ENCODE measurements at places on chromosomes 13 and 19.

DNA sequence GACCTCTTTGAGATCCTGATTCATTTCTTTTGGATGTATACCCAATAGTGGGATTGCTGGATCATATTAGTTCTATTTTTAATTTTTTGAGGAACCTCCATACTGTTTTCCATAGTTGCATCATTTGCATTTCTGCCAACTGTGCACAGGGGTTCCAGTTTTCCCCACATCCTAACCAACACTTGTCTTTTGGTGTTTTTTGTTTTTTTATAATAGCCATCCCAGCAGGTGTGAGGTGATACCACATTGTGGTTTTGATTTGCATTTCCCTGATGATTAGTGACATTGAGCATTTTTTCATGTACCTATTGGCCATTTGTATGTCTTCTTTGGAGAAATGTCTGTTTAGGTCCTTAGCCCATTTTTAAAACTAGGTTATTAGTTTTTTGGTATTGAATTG is 18.8 kb upstream of the GPR183 start:
- no peak for DNase-seq

GRCh38 chr13:98133946-98134345 is 8.9 kb upstream of the FARP1 start:
- DNase-seq, result no peak

- no peak for DNase-seq
Measured at GRCh38 chr13:112627161-112627560, 39.2 kb upstream of the TUBGCP3 start.

- no peak for DNase-seq
Measured at GRCh38 chr19:10998045-10998533, 37.3 kb downstream of the SMARCA4 start.

- no peak for DNase-seq
Measured at GRCh38 chr19:27767234-27767633, 1445.7 kb downstream of the UQCRFS1 start.

- DNase-seq, result no peak
Measured at GRCh38 chr13:42258747-42259146, 13.2 kb upstream of the AKAP11 start.
